ENCODE measurements at places on chromosomes 5 and 9.

DNA sequence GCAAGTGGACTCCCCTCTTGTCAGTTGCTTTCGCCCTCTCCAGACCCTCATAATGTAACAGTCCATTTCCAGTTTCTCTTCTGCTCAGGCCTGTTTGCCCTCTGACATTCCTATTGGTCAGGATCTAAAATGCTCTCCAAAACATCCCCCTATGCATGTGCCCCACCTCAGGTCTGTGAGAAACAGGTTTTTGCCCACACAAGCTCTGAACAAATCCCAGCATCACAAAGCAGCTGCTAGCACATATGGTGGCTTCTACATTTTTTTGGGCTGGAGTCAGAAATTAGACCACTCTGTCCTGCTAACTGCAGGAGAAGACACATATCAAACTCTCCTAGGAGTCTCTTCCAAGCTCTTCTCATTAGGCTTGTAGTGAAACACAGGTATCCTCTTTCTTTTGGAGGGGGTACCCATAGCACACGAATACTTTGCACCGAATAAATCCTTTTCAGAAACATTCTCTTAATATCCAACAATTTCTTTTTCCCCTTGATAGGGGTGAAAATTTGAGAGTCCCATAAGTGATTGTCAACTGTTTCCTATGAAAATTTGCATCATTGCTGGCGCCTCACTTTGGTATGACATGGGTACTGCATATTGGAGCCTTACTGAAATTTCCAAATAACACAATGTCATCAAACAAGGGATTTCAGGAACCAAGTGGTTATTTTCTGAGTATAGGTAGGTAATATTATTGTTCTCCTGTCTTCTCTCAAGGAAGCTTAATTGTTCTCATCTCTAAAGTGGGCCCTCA lies 19.3 kb upstream of the HSPA9 start:
- DNase-seq: no peak

- no peak for DNase-seq
These were observed 18.9 kb upstream of the DUSP1 start for GRCh38 chr5:172789687-172790495.

DNA sequence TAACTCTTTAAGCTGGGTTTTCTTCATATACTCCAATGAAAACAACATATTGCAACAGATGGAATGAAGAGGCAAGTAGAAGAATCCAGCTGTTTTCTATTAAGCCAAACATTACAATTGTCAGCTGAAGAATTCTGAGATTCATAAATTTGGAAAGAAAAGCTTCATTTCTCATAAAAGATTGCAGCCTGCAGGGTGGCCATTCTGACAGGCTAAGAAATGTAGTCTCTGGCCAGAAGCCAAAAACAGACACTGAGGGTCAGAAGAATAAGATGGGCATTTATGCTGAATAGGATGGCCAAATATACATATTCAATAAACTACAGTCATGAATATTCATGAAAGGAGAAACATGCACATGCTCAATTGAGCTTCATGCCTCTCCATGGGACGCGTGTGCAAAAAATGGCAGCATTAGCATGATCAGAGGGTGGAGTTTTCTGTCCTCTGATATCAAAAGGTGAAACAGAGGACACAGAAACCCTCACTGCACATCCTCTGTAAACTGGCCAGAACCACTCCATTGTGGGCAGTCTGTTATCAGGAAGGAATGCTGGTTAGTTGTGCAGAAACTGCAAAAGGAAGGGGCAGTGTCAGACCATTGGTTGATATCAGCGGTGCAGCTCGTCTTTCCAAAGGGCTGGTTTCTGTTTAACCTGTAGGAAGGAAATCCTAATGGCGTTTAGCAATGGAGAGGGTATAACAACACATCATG lies 50.2 kb downstream of the FXN start:
- no peak for DNase-seq

- DNase-seq: no peak
These were observed 32.7 kb downstream of the UBE2D2 start for GRCh38 chr5:139593716-139594319.

GRCh38 chr5:157713830-157714595 lies 17.2 kb upstream of the THG1L start:
- no peak for DNase-seq

DNA sequence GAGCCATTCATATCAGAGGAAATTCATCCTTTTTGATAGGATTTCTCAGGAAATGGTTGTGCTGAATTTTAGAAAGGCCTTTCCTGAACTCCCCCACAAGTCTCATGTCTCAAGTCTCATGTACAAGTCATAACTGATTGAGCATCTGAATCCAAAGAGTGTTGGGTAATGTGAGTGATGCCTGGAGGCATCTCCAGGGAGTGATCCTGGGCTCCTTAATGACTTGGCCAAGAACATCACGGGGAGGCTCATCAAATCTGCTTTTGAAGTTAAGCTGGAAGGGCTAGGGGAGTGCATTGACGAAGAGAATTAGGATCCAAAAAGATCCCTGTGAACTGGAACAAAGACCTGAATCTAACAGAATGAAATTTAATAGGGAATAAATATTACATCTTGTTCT lies 79.2 kb downstream of the MAST4 start:
- no peak for DNase-seq

DNA sequence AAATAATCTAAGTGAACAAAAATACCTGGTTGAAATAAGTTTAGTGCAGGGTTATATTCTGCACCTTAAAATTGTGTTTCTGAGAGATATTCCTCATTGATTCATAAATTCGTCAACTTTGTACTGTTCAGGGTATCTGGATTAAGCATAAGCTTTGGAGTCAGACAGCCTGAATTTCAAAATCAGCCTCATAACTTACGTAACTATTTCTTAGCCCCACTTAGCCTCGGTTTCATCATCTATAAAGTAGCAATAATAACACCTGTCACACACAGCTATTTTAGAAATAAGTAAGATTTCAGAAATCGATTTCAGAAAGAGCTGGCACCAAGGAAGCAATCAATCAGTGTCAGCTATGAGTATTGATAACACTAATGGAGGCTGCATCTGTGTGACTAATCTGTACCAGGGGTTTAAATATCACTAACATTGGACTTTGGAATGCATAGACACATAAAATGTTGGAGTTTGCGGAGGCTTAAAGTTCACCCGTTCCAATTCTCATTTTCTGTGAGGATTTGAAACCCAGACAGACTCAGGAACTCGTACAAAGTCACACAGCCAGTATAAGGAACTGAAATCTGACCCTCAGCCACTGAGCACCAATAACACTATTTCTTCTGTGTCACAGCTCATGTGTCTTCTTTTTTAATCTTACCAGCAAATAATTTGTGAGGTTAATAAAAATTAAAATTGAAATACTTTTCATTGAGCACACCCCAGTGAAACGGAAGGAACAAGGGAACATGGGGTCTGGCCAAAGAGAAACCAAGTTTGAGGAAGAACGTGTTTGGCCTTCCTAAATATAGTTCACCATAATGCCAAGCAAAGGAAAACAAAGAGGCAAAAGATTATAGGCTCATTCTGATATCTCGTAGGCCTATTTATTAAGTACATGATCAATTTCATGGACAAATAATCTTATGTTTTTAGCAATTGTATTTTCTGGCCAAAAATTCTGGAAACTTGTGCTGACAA lies 194.4 kb upstream of the PTGER4 start:
- DNase-seq: no peak

DNA sequence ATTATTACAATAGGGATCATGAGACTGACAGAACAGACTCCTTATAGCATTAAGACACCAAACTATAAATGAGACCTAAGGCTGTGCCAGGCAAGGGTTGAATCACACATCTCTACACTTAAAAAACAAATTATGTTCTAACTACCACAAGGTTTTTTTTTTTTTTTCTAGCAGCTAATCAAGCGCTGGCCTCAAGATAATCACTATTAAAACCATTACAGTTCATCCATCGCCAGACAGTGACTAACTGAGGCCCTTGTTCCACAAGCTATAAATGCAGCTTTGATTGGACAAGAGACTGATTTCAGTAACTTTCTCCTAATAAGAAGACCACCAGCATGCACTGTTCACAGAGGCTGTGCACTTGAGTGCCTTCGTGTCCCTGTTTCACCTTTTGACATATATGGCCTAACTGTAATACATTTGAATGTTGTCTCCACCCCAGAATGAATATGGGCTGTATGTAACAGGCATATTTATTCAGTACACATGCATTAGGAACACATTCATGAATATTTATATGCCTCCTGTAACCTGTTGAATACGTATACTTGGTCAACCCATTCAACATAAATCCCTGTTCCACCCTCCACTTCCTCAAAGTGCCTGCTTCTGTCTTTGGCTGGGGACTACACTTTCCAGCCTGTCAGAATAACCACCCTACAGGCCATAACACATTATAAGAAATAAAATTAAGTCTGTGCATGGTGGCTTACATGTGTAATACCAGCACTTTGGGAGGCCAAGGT lies 22.8 kb upstream of the ZNF131 start:
- DNase-seq: no peak

GRCh38 chr5:119187776-119188529 lies 117.1 kb downstream of the DMXL1 start:
- no peak for DNase-seq

- no peak for DNase-seq
These were observed 454.9 kb downstream of the PRR16 start for GRCh38 chr5:120919017-120919416.

GRCh38 chr5:109170629-109171350 lies 239.0 kb downstream of the PJA2 start:
- no peak for DNase-seq

DNA sequence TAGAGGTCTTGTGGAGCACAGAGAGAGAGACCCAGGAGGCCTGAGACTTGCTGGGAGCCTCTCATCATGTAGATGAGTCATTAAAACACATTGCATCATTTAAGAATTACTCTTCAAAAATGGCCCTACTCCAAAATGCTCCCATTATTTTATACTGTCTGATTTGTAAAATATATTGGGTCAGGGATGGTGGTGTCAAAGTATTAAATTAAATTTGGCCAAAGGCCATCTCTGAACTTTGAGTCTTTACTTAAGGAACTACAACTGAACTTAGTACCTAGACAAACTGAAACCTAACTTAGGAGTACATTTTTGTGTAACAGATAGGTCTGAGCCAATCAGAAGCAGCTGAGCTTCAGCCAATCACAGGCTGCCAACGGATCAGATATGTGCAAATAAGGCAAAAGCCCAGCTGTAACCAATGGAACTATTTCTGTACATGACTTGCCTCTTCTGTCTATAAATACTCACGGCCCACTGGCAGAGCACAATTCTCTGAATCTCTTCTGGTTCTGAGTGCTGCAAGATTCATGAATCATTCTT lies 657.2 kb downstream of the TLE1 start:
- no peak for DNase-seq

DNA sequence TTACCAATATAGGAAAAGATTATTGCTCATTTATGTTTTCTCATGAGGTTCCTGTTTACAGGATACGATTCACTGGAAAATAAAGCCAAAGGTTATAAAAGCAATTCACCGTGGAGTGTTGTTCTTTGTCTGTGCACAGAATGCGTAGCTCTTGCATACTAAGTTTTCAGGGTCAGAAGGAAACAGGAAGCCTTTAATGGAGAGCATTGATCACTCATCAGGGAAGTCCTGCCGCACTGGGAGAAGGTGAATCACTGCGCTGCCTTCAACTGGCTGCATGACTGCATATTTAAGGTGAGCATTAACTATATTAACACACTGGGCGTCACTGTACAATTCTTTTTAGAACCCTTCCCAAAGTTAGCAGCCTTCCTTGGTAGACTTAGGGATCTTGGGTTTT lies 74.1 kb upstream of the SYK start:
- DNase-seq: no peak

GRCh38 chr5:7837403-7837802 lies 13.5 kb downstream of the CFAP90 start:
- no peak for DNase-seq

Measured in activated naive CD4-positive, alpha-beta T cell treated with Interleukin-2 at 50 U/mL for 16 hours (primary cell).